ENCODE measurements at places on chromosomes 2 and 18.
A peak's percentile ranks its signal among the peaks of the same experiment; 100 is the strongest.

DNA sequence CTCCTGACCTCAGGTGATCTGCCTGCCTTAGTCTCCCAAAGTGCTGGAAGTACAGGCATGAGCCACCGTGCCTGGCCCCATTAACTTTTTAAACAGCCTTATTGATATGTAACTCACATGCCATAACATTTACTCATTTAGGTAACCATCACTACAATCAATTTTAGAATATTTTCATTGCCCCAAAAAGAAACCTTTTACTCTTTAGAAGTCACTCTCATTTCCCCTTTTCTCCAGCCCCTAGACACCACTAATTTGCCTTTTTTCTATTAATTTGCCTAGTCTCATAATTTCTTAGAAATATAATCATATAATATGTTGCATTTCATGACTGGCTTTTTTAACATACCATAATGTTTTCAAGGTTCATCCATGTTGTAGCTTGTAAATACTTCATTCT, 57.2 kb upstream of the TACR1 start:
- H3K4me3 ChIP-seq: no peak overlapping the region
- H3K4me1 ChIP-seq: no peaks in the 10 kb centered on the region
- H3K36me3 ChIP-seq: no peaks in the 10 kb centered on the region
- H3K27ac ChIP-seq: no peak overlapping the region

GRCh38 chr18:75253784-75254183, 43.2 kb downstream of the TSHZ1 start:
- H3K27me3 ChIP-seq: no peaks in the 10 kb centered on the region
- H3K27ac ChIP-seq: no peak overlapping the region
- peaks cover 3% of the 10 kb centered on the region for H3K36me3 ChIP-seq
- DNase-seq: no peak
- H3K4me3 ChIP-seq: no peak overlapping the region

- no peak overlapping the region for H3K27ac ChIP-seq
- no peaks in the 10 kb centered on the region for H3K36me3 ChIP-seq
- no peak for DNase-seq
- H3K27me3 ChIP-seq: no peaks in the 10 kb centered on the region
Measured at GRCh38 chr18:60377778-60378469, 5.3 kb upstream of the MC4R start.

- H3K4me3 ChIP-seq: no peak overlapping the region
- no peaks in the 10 kb centered on the region for H3K36me3 ChIP-seq
- H3K4me1 ChIP-seq: no peaks in the 10 kb centered on the region
- H3K27ac ChIP-seq: no peak overlapping the region
- DNase-seq: no peak
Measured at GRCh38 chr18:22705328-22705727, 227.8 kb upstream of the RBBP8 start.

DNA sequence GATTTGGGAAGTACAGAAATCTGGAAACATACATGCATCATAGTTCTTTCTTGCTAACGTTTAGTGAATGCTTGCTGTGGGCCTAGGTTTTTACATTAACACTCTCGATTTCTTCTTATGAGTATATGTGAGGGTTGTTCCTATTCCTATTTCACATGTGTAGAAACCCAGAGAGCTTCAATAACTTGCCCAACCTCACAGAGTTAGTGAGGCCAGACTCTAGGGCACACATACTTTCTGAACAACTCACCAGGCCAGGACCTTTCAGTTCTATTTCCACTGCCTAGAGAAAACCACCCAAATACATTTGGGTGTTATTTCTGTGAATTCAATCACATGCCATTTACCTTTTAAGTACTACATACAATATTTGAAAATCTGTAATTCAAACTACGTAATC, 8.2 kb upstream of the KCTD1 start:
- no peaks in the 10 kb centered on the region for H3K36me3 ChIP-seq
- no peaks in the 10 kb centered on the region for H3K4me1 ChIP-seq
- H3K27me3 ChIP-seq: peaks cover 39% of the 10 kb centered on the region
- no peak for DNase-seq
- no peak overlapping the region for H3K4me3 ChIP-seq

GRCh38 chr2:80122675-80123074, 181.9 kb downstream of the LRRTM1 start:
- H3K36me3 ChIP-seq: no peaks in the 10 kb centered on the region
- DNase-seq: no peak
- H3K27ac ChIP-seq: no peak overlapping the region
- H3K4me1 ChIP-seq: no peaks in the 10 kb centered on the region
- no peak overlapping the region for H3K4me3 ChIP-seq

DNA sequence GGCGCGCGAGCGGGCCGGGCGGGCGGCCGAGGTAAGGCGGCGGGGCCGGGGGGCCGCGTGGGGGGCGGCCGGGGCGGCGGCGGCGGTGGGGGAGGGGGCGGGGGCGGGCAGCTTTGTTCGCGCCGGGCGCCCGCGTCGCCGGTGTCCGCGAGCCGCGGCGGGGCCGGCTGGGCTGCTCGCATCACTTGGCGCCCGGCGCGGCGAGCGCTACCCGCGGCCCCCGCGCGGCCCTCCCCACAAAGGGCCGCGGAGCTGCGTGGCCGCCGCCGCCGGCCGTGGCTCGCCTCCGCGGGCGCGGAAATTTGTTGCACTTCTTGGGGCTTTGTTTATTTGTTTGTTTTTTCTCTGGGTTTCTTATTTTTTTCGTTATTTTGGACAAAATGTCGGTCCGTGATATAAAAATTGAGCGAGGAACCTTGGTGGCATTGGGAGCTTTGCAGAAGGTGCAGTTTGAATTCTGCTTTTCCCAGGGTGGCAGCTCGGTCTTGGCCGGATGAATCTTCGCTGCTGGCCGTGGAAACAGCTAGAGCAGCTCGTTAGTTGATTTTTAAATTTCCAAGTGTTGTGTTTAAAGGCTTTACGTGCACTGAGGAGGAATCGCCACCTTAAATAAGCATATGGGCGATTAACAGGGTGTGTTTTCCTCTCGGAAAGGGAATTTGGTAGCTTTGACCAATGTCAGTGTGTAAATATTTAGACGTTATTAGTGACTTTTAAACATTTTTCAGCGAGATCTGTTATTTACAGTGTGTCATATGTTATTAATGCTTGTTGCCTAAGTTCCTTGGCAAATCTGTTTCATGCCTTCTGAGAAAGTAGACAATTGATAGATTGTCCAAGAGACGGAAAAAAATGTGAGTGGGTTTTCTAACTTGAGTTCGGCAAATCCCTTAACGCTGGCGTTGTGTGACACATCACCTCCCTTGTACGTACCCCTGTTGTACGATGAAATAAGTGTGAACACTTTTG, 822 bp downstream of the UBE2E3 start:
- peak overlapping the region; percentile 93 for H3K27ac ChIP-seq
- peaks cover 43% of the 10 kb centered on the region for H3K4me1 ChIP-seq

DNA sequence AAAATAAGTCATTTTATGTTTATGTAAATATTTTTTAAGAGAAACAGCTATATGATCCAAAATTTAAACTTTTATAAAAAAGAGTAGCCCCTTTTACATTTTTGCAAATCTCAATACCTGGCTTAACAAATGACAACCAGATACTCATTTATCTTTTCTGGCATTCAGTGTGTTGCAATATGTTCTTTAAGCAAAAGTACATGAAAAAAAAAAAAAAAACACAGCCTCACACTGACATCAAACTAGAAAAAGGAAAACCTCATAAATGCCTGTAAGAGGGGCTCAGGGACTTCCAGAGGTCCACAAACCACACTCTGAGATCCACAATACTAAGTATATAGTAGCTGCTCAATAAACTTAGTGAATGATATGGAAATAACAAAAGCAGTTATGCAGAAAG, 21.9 kb downstream of the PPP4R3B start:
- no peaks in the 10 kb centered on the region for H3K27me3 ChIP-seq
- no peak overlapping the region for H3K27ac ChIP-seq
- H3K4me3 ChIP-seq: no peak overlapping the region
